ENCODE measurements at places on chromosomes 6 and 20.

GRCh38 chr20:13220904-13221297 is at the start of gene ISM1:
Gene ISM1 (plus strand): TSS chr20:13221274. CDS start chr20:13221777, 503 bp downstream.
- DNase-seq: no peak

GRCh38 chr20:31566319-31566657 is 38.8 kb upstream of the ID1 start:
- no peak for DNase-seq

- DNase-seq: no peak
Observed at GRCh38 chr20:25984933-25985332, 288.3 kb upstream of the ZNF337 start.

DNA sequence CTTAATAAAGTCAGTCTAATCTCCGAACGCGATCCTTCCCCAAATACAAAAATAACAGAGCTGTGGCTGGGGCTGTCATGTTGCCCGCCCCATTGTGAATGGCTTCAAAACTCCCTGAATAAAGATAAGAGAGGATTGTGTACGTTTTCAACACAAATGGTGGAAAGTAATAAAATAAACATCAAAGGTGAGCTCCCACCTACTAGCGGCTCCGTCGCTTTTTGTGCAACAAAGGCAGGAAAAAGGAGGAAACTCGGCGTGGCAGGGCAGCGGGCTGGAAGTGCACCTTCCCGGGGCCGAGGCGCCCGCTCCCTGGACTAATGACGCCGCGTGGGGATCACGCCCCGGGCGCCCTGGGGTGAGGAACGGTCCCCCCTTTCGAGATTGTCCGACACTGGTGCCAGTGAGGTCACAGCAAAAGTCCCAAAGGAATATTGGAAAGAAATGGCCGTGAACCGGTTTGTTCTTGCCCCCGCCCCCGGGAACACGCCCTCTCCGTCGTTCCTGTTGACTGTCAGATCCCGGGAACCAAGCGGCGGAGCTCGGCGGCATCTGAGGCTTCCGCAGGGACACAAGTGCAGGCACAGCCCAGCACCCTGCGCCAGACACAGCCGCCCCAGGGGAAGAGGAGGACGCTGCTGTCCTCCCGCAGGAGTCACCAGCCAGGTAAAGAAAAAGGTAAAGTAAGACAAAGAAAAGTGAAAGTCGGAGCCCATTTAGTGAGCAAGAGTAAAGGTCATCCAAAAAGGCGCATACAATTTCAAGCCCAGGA is 1.1 kb upstream of the FOXQ1 start:
- DNase-seq: no peak

DNA sequence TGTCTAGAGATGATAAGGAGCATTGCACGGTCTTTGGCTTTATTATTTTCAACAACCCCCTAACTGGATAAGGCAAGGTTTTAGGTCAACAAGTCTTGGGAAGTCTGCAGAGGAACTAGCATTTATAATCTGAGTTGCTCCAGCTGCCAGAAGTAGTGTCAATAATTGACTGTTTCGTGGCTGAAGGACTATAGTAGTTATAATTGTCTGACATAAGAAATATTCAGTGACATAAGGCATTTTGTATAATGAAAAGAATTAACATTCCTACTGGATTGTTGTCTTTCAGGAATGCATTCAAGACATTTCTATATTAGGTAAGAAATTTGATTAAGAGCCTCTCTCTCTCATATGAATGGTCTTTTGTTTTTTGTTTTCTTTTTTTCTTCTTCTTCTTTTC is 136.9 kb upstream of the SGK1 start:
- no peak for DNase-seq

- no peak for DNase-seq
Observed at GRCh38 chr6:84458271-84458670, 230.8 kb upstream of the CEP162 start.

Measured in GF-D8 (cell line).